ENCODE measurements at places on chromosomes 2 and 18.

- DNase-seq: no peak
Observed at GRCh38 chr2:44269831-44270230, 5.4 kb upstream of the SLC3A1 start.

DNA sequence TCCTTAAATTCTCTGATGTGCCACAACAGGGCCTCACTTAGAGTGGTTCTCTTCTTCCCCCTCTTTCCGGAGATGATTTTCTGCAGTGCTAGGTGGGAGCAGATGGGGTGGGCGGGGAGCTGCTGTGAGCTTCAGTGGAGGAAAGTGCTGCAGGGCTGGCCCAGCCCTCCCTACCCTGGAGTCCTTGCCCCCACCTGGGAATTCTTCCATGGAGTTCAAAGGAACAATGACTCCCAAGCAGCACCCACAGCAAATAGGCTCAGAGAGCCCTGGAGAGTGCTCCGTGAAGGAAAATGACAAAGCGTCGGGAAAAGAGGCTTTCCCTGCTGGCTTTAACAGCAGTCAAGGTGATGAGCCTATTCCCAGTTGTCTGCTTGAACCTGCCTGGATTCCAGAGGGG is 28.8 kb downstream of the LOXHD1 start:
- no peak for DNase-seq

DNA sequence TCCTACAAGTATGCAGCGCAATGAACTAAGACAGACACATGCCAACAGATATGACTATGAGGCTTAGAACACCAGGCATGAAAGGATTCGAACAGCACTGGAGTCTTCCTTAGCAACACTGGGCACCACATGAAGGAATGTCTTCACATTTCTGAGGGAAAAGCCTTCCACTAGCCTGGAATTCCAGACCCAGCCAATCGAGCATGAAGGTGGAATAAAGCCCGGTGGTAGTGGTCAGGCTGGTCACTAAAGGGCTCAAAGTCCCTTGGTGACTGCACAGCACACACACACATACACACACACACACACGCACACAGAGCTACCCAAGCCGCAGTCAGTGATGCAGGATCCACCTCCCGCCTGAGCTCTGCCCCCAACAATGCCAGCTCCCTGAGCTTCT is 19.7 kb upstream of the SFXN5 start:
- DNase-seq: no peak

DNA sequence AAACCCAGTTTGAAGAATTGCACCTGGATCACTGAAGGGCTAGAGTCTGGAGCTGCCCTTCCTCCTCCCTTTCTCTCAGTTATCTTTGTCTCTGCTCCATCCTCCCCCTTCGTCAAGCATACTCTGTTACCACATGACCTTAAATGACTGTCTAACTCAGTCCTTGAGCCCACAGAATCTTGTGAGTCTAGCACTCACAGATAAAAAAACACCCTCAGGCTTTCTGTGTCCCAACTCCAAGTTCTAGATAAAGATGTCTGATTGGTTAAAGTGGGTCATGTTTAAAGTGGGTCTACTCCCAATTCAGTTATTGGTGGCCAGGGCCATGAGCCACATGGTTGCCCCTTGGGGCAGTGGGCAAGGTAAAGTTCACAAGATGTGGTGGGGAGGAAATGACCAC is 53.5 kb upstream of the CYP1B1 start:
- DNase-seq: no peak

GRCh38 chr2:160205505-160205904 is 5.4 kb upstream of the ITGB6 start:
- no peak for DNase-seq

DNA sequence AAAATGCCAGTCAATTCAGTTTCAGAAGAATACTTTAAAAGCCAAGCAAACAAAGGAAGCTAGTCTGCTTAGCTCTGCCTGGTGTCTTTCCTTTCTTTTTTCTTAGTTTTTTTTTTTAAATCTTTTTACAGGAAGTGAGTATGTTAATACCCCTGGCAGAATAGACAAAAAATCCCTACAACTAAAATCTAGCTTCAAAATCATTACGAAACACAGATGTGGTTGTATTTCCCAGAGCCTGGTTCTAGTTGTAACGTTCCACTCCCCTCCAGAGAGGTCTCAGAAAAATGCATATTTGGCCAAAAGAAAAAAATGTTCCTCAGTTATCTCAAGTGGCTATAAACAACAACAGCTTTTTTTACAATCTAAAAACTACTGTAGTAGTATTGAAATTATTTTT is 202.1 kb upstream of the RND3 start:
- DNase-seq: no peak

- DNase-seq: no peak
Observed at GRCh38 chr2:80529466-80530165, 225.1 kb upstream of the LRRTM1 start.

DNA sequence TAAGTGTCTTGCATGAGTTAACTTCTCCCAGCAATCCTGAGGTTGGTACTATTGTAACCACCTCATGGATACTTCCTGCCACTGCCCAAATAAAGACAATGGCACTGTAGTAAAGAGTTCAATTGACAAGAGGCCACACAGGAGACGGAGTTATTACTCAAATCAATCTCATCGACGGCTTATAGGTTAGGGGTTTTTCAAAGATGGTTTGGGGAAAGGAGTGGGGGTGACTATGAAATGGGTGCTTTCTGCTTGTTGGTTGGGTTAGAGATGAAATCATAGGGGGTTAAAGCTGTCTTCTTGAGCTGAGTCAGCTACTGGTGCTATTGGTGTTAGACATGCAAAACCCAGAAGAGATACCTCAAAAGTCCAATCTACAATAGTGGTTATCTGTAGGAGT is 1258.0 kb upstream of the ZEB2 start:
- DNase-seq: no peak

GRCh38 chr2:180577567-180577966 is 402.8 kb upstream of the UBE2E3 start:
- DNase-seq: no peak

DNA sequence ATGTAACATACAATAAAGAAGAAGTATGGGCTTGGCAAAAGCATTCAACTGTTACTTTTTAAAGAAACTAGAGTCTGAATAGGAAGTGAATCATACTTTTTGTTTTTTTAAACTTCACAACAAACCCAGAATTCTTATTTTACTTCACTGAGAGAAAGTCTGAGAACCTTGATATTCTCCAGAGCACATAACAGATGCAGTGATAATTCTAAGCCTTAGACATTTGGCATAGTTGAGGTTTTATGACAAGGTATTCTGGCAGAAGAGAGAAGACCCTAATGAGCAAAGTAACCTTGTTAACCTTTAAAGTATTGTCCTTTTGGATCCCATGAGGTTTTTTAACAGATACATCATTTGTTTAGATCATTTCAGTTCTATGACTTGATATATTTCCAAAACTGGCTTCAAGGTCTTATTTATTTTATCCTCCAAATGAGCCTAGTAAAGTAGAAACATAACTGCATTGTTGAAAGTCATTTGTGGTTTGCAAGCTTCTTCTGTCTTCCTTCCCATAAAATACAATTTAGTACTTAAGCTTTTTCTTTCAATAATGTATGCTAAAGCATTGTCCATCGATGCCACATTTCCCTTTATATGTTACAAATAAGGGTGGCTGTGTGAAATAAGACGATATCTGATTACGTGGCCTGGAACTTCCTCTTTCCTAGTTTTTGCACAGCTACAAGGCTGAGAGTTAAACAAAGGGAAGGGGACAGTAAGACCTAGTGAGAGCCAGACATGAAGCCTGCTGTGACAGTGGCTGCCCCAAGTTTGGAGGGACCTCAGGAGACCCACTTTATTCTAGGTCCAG is 86.1 kb upstream of the ITPRID2 start:
- DNase-seq: no peak

DNA sequence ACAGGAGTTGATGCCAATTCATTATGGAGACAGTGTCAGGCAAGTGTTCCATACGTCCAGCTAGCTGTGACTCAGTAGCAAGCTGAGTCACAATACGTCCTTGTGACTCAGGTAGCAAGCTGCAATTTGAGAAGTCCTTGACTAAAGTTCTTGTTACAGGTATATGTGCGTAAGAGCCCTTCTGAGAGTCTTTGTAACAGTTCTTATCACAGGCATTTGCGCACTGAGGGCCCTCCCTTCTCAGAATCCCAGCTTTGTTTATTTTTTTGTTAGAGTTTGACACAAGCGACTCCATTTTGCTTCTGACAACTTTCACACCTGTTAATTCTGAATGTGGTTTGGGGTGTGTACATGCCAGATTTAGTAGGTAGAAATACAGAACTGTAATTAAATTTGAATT is 20.1 kb upstream of the ACMSD start:
- no peak for DNase-seq

DNA sequence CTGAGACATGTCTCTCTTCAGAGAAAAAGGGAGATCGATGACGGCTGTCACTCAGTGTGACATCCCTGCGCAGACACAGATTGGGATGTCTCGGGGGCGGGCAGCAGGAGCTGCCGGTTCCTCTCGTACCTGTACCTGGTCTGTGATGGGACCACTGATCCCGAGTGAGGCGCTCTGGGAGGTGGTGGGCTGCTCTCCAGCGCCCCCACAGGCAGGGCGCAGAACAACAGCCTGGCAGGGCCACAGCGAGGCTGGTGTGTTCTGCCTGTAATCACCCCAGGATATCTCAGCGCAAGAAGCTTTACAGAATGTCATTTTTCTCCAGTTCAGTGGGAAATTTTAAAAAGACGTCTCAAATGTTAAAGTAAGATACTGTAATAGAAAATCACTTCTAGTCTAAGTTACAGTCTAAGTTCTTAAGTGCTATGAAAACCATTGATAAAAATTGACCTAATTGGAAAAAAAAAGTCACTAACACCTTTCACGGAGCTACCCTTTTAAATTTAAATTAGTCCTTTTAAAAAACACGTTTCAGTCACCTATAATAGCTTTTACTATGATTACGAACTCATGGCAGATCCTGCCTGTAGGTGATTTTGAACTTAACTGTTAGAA is 189.8 kb downstream of the SNTG2 start:
- peak; percentile 50 for DNase-seq

DNA sequence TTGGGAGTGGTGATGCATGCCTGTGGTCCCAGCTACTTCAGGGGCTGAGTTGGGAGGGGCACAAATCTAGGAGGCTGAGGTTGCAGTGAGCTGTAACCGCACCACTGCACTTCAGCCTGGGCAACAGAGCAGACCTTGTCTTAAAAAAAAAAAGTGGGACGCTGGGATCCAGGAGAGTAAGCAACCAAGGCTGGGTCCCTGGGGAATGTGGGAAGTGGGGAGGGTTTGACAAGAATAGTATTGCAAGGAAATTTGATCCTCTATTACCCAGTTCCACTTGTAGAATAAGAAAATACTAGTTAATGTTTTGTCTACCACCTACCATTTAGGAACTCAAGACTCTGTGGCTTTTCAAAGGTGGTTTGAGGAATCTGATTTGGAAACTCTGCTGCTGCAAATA is 21.1 kb upstream of the DYTN start:
- DNase-seq: no peak

GRCh38 chr2:203732953-203733510 is 26.6 kb downstream of the CD28 start:
- no peak for DNase-seq

- DNase-seq: no peak
Observed at GRCh38 chr2:218959761-218960308, 369 bp downstream of the CDK5R2 start.

DNA sequence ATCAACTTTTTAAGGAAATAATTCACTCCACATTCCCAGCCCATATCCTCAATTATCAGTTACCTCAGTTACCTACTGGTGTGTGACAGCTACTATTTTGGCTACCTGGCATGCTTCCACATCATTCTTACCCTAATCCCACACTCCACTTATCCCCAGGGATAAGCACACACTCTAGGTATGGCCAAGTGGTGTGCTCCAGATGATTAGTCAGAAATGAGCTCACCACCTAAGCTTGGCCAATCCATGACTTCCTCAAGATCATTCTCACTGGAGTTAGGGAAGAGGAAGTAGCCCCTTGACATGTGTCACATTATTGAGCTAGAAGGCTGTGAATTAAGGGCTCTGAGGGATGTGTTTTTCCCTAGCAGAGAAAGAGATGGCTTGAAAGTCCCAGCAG is 20.9 kb upstream of the SMAD4 start:
- no peak for DNase-seq

DNA sequence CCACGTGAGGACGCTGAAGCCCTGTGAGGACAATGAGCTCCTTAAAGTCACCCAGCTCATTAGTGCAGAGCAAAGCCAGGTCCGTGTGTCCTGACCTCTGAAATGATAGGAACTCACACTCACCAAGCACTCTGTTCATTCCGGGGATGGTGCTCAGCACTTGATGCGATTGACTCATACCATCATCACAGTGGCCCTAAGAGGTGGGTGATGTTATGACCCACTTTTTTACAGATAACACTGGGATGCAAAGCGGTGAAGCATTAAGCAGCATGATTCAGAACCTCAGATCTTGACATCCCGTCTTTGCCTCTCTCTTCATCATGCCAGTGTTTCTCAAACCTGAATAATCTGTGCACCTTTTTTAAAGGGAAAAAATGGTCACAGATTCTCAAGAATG is 234.8 kb downstream of the ALPK2 start:
- DNase-seq: no peak

DNA sequence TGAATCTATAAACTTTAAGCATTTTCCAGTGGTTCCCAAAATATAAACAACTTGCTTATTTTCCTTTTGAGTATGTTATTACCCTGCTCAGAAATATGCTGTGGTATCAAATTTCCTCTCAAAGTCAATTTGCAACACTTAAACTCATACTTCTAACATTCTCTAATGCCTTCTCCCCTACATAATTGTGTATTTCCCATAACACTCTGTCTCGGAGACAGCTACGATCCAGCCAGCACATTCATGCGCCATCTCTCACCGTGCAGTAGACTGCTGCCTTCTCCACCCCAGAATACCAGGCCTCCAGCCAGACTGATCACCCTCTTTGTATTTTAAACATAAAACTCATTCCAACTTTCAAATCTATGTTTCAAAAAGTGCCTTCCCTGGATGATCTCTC is 41.8 kb downstream of the TIMM21 start:
- DNase-seq: no peak

GRCh38 chr2:239160226-239161143 is 240.3 kb downstream of the HDAC4 start:
- no peak for DNase-seq

GRCh38 chr2:13585732-13586131 is 869.0 kb downstream of the TRIB2 start:
- no peak for DNase-seq

GRCh38 chr2:88657131-88657530 is 29.9 kb upstream of the EIF2AK3 start:
- DNase-seq: no peak

DNA sequence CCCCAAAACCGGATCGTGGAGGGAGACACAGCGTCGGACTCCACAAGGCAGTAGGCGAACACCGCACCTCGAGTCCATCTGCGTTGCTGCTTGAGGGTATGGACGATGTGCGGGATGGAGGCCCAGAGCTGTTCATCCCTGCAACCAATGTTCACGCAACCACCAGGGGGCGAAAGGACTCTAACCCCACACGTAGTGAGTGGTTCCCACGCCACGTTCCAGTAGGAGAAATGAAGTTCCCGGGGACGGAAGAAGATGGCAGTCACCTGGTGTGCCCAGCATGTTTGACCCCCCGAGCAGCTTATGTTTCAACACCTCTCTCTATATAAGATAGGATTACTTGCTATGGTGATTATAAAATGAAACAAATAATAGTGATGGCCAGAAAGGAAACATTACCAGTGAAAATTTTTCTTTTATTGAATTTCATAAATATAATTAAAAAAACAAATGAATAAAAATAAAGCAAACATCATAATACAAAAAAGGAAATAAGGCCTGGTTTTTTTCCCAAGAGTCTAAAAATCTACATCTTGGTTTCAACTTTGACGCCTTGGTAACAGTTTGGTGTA is 184.3 kb downstream of the SH3BP4 start:
- peak; percentile 56 for DNase-seq

Data from activated T-cell treated with anti-CD3 and anti-CD28 coated beads, Interleukin-2, amount 50 U/mL, for 72 hours (primary cell).